ENCODE measurements at places on chromosomes 7 and 10.

- DNase-seq = no peak
Measured at GRCh38 chr7:157676456-157677255, 339.9 kb downstream of the DNAJB6 start.

DNA sequence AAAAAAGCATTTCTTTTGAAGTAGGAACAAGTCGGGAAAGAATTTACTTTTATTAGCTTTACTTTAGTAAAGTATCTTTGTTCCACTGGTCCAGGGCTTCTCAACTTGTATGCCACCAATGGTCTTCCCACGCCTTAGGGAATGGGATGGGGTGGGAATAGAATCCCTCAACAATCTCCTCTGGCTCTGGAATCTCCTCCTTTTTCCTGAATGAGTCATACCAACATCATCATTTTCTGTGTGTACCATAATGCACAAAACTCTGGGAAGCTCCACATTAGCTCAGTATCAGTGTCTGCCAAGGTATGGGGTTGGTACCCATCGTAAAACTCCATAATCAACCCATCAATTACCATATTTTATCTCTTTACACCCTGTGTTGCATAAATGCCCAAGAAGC, 159.4 kb upstream of the BMPER start:
- no peak for DNase-seq

DNA sequence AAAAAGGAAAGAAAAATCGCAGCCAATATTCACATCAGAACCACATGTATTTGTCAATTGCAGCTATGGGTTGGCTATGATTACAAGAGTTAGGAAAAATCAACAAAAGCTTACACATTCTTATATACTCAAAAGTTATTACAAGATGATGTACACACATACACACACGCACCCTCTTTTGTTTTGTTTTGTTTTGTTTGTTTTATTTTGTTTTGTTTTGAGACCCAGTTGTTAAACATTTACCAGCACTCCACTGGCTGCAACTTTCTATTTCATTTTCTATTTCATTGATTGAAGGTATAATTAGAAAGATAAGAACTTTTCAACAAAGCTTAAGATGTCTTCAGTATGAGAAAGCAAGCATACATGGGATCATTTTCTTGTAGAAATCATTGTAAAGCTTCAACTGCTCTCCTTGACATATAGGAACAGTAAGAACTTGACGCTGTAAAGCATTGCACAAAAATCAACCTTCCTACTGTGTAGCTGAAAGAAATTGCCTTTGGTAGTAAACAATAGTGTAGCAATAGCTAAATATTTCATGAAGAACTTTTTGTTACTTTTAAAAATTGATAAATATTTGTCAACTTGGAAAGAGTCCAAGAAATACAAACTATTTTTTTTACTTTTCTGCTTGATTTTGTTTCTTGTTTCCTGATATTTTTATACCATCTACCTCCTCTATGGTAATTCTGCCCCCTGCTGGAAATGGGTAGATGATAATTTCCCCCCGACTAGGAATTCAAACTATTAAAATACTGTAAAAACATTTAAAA, 205.9 kb downstream of the MBL2 start:
- DNase-seq = no peak

- no peak for DNase-seq
Measured at GRCh38 chr7:77353911-77354310, 62.2 kb downstream of the GSAP start.

- peak; percentile 58 for DNase-seq
Measured at GRCh38 chr10:6108631-6109443, 20.0 kb downstream of the RBM17 start.

DNA sequence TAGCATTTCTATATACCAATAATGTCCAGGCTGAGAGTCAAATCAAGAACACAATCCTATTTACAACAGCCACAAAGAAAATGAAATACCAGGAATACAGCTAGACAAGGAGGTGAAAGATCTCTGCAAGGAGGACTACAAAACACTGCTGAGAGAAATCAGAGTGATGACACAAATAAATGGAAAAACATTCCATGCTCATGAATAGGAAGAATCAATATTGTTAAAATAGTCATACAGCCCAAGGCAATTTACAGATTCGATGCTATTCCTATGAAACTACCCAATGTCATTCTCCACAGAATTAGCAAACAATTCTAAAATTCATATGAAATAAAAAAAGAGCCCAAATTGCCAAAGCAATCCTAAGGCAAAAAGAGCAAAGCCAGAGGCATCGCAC, 116.8 kb upstream of the ZNF32 start:
- DNase-seq = no peak

DNA sequence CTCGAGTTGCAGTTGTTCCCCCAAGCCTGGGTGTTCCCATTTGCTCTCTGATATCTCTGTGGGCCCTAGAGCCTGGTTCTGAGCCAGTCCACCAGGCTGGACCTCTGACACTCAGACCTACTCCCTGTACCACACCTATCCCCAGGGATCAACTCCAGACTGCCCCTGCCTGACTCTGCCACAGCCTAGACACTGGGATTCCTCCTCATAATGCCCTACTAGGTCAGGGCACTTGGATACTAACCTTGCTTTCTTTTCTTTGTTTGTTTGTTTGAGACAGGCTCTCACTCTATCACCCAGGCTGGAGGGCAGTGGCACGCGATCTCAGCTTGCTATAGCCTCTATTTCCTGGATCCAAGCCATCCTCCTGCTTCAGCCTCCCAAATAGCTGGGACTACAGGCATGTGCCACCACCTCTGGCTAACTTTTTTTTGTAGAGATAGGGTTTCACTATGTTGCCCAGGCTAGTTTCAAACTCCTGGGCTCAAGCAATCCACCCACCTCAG, 30.8 kb upstream of the PDCD4 start:
- DNase-seq = no peak

DNA sequence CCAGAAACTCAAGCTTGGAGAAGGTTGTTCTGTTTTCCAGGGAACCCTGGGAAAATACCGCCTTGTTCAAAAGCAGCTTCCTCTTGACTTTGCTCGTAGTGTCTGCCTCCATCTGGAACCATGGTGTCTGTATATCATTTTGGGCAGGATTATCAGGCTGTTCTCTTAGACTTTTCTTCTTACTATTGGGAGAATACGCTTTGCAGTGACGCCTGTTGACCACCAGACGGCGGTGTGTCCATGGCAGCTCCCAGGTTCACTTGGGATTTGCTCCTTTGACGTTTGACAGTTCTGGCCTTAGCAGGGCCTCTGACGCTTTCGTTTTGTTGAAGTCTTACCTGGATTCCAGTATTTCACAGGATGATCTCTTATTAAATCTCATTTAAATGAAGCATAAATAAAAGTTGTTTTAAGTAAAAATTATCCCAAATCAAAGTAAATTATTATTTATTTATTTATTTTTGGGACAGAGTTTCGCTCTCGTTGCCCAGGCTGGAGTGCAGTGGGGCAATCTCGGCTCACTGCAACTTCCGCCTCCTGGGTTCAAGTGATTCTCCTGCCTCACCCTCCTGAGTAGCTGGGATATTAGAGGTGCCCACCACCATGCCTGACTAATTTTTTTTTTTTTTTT, 41.8 kb upstream of the GJD4 start:
- DNase-seq = peak; percentile 69

GRCh38 chr7:66088861-66089838, 13.5 kb downstream of the ASL start:
- no peak for DNase-seq

DNA sequence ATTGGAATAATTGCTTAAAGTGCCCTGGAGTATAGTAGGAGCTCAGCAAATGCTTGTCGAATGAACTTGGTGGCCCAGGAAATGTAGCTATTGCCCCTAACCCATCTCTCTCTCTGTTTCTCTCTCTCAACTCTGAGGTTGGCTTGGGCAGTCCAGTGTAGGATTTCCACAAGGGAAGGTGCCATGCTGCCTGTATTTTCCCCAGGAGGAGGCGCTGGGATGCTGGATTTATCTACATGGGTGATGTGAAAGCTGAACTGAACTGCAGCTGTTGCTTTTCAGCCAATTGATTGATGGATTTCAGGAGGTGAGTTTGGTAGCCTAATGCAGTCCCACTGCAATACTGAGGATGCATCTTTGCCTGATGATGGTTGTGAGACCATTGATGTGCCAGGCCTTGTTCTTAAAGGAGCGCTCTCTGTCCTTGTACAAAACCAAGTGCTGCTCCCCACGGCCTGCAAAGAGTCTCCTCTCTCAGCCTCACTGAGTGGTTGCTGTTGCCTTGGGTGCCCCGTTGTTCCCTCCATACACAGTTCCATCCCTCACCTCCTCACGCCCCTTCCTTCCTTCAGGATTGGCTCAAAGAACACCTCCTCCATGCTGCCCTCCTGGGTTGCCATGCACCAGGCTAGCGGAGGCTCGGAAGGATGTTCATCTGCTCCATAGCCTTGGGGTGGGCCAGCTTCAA, 200.6 kb downstream of the GLRX3 start:
- DNase-seq = no peak

GRCh38 chr10:804787-805619, 115.5 kb upstream of the DIP2C start:
- no peak for DNase-seq

- no peak for DNase-seq
Measured at GRCh38 chr7:15424468-15424867, 137.3 kb downstream of the AGMO start.

- no peak for DNase-seq
Measured at GRCh38 chr10:13317474-13317873, 17.6 kb upstream of the PHYH start.

DNA sequence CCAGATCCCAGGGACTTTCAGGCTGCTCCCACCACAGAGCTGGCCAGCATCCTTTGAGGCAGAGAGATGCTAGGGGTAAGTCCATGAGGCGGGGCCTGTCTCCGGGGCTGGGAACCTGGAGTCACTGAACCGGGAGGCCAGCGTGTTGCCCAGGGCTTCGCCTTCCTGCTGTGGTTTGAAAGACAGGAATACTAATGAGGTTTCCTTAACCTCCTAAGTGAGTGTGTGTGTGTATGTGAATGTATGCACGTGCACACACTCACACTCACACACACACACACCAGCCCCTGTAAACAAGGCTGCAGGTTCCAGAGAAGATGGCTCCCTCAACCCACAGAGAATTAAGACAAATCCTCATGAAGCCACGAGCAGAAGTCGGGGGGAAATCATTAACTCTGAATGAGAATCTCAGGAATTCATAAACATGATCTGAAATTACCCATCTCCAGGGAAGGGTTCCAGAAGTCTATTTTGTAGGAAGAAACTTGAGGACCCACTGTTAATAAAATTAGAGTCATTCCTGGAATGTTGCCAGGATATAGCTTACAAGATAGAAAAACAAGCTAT, 20.3 kb upstream of the PFKP start:
- no peak for DNase-seq

DNA sequence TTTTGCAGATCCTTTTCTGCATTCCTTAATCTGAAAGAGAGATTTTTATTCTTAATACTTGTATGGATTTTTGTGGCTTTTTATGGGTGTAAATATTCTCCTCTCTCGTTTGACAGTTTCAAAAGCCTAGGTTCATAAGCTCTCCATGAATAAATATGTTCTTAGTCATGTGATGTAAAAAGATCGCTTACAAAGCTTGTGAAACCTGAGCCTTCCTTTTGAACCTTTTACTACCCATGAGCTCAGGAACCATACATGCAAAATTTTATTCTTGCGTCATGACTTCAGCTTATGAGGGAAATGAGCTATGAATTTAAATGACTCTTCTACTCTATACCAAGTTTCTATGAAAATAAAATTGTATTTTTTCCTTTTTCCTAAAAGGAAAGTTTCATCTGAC, 98.7 kb downstream of the POLL start:
- no peak for DNase-seq

DNA sequence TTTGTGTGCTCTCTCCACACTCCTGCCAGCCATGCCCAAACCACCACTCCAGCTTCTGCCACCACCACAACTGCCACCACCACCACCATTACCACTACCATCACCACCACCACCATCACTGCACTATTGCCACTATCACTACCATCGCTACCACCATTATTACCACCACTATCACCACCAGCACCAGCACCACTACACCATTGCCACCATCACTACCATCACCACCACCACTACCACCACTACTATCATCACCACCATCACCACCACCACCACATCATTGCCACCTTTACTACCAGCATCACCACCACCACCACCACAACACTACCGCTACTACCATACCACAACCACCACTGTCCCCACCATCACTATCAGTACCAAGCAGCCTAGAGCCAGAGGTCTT, 26.0 kb upstream of the ZNF800 start:
- DNase-seq = no peak

Measured in GM10248 (cell line).